Kasumi-1 (cell line): ENCODE measurements at places on chromosomes 16 and 17.
A peak's percentile ranks its signal among the peaks of the same experiment; 100 is the strongest.

GRCh38 chr16:69274699-69275235 lies 36.4 kb upstream of the VPS4A start:
- no peak for DNase-seq

GRCh38 chr17:56177361-56177760 lies 24.1 kb downstream of the ANKFN1 start:
- no peak for DNase-seq

DNA sequence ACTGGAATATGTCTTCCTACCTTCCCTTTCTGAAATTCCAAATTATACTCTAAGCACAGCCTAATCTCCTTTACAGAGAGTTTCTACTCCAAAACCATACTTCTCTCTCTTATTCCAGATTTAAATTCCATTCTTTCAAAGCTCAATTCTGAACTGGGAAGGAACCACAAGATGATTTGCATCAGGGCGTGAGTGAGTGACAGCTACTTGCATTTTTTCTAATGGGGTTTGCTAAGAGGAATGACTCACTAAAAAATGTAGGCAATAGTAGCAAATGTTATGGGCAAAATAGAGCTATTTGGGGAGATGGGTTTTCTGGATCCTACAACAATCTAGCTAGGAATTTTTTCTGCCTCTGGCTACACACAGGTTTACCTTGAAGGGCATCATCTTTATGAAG lies 244.6 kb upstream of the PSMD7 start:
- peak; percentile 16 for DNase-seq

DNA sequence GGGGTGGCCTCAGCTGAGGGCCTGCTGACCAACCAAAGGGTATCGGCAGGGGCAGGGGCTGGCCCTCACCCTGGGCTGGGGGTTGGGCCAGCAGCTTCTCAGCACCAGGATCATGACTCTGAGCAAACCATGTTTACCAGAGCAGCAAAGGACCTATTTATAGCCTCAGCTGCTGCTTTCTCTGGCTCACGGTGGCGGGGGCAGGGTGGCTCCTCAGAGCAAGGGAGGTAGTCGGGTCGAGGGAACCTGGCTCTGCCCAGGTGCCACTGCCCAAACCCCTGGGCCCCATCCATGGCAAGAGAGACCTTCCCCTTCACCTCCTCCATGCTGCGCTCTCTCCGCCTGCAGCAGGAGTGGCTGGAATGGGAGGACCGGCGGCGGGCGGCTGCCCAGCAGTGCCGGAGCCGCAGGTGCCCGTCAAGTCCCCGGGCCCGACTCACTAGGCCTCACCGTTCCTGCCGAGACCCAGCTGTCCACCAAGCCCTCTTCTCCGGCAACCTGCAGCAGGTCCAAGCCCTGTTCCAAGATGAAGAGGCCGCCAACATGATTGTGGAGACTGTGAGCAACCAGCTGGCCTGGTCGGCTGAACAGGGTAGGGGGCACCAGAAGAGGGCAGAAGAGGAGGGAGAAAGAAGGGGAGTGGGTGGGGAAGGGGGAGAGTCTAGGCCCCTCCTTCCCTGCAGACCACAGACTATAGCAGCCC lies at the start of gene ASB16:
TSS of gene ASB16 (plus strand) at position 206 of the 703 bp plus-strand sequence. CDS start at position 292, 86 bp downstream.
- no peak for DNase-seq

DNA sequence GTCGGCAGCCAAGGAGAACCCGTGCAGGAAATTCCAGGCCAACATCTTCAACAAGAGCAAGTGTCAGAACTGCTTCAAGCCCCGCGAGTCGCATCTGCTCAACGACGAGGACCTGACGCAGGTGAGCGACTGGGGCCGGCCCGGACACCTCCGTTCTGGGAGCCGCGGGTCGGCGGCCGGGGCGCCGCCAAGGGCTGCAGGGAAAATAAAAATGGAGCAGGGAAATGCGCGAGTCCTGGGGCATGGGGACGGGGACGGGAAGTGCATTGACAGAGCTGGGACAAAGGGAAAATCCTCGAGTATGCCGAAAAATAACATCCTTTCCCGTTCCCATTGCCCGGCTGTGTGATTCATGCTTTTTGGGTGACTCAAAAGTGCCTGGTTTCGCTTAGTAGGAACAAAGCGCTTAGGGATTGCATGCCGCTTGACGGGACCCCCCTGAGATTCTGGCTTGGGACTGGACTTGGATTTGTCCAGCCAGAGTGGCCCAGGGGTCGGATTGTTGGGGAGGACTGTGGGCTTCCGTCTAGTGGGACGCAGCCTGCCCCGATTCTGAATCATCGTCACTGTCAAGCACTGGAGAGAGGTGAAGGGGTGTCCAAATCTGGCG lies 699 bp downstream of the MPRIP start:
- no peak for DNase-seq

DNA sequence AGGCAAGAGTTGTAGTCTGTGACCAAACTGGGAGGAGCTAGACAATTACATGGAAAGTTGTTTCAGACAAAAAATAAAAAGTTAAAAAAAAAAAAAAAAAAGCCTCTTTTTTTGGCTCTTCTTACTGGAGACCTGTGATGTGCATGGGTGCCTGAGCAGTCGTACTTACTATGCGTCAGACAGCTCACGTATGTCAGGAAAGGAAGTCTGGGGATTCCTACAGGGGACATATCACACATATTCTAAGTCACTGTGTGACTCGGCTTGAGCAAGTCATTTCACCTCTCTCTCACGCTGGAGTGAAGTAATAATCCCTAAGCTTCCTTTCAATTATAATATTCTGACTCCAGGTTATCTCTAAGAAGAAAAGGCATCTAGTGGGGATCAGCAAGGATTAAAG lies 6.0 kb downstream of the SLFN14 start:
- DNase-seq = no peak

DNA sequence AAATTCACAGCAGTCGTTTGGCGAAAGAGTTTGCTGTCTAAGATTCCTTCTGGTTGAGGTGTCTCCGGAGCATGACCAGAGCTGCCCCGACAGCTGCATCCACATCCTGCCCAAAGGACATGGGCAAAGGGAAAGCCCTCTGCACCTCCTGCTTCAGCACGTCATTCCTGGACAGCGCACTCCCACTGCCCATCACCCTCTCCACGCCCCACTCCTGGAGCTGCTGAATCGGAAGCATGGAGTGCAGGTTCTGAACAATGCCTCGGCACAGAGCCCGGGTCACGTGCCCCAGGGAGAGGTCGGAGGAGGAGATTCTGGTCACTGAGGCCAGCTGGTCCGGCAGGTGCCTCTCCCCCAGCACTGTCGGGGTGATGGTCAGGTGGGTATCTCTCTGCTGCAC lies 1.3 kb upstream of the TRPV1 start:
- no peak for DNase-seq

- no peak for DNase-seq
These were observed 255.5 kb upstream of the RPL38 start for GRCh38 chr17:73947966-73948355.

- DNase-seq = peak; percentile 45
These were observed 4.7 kb downstream of the SLC12A3 start for GRCh38 chr16:56869513-56870275.

DNA sequence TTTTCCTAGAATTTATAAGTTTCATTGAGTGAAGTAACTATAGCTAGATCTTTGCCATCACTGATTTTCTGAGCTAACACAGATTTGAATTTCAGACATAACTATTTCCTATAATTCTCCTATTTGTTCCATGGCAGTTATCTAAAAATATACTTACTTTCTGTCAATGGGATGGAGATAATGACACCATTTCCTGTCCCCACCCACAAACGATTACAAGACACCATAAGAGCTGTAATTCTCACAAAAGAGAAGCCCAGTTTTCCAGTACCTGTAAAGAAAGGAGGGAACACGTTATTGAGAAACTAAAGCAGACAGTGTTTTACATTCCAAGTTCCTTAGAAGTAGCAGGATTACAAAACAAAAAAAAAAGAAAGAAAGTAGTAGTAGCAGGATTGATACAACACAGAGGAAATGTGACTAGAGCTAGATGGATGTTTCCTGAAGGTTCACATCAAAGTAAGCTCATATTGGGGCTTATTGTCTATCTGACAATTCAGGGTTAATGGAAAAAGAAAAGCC lies 110.9 kb upstream of the TOB1 start:
- DNase-seq = peak; percentile 31

- DNase-seq = no peak
These were observed 111.3 kb upstream of the NOL11 start for GRCh38 chr17:67606471-67606870.

GRCh38 chr17:78269955-78270381 lies 38.5 kb downstream of the TMEM235 start:
- DNase-seq = no peak

DNA sequence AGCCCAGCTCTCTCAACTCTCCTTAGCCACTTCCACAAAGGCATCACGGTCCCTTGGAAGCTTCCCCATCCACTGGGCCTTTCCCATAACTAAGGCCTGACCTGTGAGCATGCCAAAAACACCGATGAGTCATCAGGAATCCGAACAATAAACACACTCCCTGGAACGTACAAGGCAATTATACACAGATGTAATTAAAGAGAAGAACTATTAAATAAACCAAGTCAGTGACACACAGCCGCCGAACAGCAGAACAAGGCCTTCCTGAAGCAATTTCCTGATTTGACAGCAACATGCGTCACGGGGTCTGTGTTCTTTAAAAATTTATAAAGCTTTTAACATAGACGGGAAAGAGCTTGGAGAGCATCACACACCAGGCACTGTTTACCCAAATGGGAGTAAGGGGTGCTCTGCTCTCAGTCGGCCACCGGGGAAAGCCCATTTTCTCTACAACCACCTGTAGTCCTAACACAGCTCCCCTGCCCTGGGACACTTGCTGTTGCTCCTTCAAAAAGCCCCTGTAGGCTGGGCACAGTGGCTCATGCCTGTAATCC lies 29.4 kb downstream of the COG7 start:
- DNase-seq = no peak

GRCh38 chr16:22191532-22192260 lies 14.4 kb upstream of the EEF2K start:
- no peak for DNase-seq

- DNase-seq = no peak
These were observed 2.8 kb upstream of the MSI2 start for GRCh38 chr17:57253362-57254065.

DNA sequence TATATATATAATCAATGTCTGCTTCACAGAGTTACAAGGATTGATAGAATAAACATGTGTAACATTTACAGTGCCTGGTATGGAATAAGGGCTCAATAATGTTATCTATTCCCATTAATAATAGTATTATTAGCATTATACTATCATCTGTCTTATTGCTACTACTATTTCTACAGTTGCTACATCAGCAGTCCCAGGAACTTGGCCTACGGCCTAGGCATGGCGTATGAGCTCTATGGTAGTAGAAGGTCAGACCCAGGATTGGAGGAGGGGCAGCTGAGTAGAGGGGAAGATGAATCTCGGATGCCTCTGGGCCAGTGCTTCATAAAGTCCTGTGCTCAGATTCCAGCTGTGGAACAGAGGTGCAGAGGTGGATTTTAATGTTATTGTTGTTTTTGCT lies 146.3 kb upstream of the TBX2 start:
- DNase-seq = no peak

GRCh38 chr17:21113716-21114115 lies 13.0 kb upstream of the DHRS7B start:
- no peak for DNase-seq

DNA sequence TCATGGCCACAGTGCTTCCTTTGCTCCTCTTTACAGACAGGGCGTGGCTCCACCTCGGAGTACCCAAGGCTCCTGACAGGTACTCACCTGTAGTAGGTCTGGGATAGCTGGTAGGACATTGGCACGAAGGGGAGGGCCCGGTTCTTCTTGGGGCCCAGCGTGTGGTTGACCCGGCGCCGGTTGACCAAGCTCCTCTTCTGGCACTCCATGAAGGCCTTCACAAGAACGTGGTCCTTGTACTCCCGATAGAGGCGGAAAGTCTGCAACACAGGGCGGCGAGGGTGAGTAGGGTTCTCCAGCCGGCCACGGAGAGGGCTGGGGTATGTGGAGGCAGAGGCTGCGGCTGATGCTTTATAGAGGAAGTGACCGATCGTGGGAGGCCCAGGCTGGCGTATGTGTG lies 69.7 kb downstream of the IL21R start:
- no peak for DNase-seq

DNA sequence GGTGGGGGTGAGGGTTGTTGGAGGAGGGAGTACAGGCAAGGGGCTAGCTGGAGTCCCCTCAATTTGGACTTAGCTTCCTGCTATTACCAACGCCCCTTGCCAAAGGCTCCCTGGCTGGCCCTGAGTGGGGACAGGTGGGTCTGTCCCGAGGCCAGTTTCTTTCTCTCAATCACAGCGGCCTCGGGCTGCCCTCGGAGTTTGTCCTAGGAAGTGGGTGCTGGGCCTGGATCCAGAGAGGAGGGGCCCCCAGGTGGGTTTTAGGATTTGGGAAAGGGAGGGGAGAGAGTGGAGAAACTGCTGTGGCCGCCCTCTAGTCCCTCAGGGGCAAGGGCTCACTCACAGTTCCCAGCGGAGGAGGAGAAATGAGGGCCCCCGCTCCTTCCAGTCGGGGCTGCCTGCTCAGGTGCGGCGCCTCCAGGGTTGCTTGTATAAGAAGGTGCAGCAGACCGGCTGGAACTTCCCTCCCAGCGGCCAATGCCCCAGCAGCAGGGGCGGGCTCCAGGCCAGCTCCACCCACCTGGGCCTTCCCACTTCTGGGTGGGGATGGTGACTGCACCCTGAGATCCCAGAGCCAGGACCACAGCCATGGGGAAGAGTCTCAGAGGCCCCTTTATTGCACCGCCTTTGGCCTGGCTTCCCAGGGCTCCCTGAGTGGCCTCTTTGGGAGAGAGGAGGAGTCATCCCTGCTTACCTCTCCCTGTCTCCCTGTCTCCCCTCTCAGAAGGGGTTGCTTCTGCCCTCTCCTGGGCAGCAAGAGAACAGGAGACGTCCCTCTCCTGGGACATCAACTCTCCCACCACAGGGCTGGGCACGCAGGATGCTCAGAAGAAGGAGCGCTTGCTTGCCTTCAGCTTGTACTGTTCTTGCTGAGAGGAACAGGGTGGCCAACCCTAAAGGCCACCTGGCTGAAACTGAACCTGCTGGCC lies 112.0 kb upstream of the SMURF2 start:
- DNase-seq = peak; percentile 61

DNA sequence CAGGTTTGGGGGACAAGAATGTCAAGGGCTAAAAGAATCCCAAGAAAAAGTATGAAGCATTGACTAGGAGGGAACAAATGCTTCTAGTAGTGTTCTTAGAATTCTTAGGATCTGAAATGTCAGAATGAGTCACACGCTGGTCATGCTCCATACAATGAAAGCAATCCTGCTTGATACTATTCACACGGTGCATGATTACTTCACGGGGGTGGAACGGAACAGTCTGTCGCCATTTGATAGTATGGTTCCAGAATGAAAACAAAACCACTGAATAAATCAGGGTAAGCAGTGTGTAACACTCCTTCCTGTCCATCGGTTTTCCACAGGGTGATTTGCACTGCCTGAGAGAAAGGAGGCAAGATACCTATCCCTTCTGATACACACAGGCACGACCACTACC lies 22.9 kb upstream of the YWHAE start:
- no peak for DNase-seq

DNA sequence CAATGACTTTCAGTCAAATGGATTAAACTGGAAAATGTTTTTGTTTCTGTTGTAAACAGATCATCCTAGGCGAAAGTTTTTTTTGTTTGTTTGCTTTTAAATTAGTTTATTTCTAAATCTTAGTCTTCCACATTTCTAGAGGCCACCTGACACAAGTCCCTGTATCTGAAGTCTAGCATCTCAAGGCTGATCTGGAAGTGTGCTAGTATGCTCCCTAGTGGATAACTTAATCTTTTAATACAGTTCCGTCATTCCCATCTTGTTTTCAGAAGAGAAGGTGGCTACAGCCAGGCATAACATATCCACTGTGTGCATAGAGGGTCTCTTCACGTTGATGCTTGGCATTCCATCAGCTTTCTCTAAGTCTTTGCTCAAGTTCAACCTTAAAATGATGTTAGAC lies 7.6 kb downstream of the IFT20 start:
- DNase-seq = peak; percentile 9

GRCh38 chr16:89289428-89290395 lies 72.2 kb downstream of the ZNF778 start:
- DNase-seq = peak; percentile 56

GRCh38 chr16:7351610-7352510 lies 19.2 kb downstream of the RBFOX1 start:
- DNase-seq = no peak
